ENCODE measurements at places on chromosomes 12 and 14.

GRCh38 chr12:89231686-89232085 lies 120.6 kb downstream of the DUSP6 start:
- no peak for DNase-seq

GRCh38 chr12:13435235-13435933 lies 238.9 kb downstream of the EMP1 start:
- no peak for DNase-seq

GRCh38 chr12:96302687-96303310 lies 97.4 kb downstream of the CDK17 start:
- no peak for DNase-seq

- DNase-seq = no peak
Measured at GRCh38 chr12:120065472-120065871, 51.1 kb downstream of the RAB35 start.

GRCh38 chr12:118409834-118410233 lies 33.5 kb downstream of the SUDS3 start:
- no peak for DNase-seq

DNA sequence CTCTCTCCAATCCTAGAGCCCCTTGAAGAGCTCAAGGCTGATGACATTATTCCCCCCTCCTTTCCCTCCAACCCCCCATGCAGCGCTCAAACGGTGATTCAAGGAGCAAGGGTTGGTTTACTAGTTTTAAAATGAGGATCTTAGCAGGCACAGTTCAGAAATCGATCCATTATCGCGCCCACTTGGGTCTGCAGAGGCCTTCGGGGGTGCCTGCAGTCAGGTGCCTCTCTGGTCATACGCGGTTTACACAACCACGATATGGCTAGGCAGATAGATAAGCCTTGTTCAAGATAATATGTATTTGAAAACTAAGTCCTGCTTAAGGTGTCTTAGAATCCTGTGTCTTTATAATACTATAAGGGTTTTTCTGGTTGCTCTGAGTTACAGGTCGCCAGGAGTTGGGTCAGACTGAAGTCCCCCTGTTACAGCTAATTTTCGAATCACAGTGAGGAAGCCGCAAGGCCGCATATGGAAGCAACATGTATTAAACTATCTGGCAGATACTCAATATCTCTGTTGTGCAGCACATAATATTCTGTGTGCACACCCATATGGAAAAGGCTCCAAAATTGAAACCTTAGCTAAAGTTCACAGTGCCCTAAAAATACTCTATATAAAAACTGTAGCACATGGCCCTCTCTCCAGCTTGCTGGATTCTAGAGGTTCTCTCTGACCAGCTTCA lies 10.0 kb downstream of the BHLHE41 start:
- DNase-seq = no peak

GRCh38 chr12:89058402-89058801 lies 293.9 kb downstream of the DUSP6 start:
- DNase-seq = no peak

- no peak for DNase-seq
Measured at GRCh38 chr12:130339951-130340350, 2.3 kb downstream of the PIWIL1 start.

DNA sequence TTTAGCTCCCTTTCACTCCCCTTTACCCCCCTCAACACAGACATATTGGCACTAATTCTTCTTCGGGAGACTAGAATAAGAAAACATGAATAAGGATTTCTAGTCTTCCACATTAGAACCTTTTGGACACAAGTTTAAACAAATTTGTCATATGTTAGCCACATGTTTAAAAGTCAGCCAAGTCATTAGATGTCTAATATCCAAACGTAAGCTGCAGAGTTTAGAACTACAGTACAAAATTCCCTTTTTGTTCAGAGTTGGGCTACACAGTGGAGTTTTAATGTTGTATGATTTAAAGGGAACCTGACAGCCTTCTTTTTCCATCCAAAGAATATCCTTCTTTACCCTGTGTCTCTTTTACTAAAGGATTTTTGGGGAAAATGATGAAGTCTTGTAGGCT lies 79.8 kb downstream of the PDE6H start:
- no peak for DNase-seq

GRCh38 chr14:65070471-65070976 lies 31.8 kb downstream of the MAX start:
- DNase-seq = no peak

- no peak for DNase-seq
Measured at GRCh38 chr12:123233505-123234308, 471 bp downstream of the MTRFR start.

GRCh38 chr12:39905152-39905551 lies 200.7 kb downstream of the SLC2A13 start:
- no peak for DNase-seq

GRCh38 chr14:97251491-97252155 lies 454.4 kb downstream of the VRK1 start:
- DNase-seq = no peak

- DNase-seq = peak; percentile 44
Measured at GRCh38 chr12:42296503-42297109, 29.3 kb downstream of the ZCRB1 start.

DNA sequence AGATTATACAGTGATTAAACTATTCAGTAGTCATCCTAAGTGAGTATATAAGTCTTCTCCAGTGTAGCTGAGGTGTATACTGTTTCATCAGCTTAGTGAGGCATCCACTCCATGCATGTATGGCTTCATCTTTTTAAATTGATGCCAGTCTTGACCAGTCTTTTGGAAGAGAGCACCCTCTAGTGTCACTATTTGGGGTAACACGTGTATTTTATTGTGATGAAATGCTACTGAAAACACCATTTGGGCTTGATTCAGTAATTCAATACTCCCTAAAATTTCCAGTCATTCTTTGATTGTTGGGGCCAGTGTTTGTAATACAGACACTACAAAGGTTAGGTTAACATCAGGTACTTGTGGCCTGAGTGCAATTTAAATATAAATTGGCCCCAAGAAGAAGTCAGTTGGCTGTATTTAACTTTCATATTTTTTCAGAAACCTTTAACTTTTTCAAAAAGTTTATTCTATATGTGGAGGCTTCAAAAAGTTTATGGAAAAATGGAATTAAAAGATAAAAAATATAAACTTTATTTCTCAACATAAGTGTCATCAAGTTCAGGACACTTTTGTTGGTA lies 35.3 kb downstream of the MIPOL1 start:
- DNase-seq = no peak

DNA sequence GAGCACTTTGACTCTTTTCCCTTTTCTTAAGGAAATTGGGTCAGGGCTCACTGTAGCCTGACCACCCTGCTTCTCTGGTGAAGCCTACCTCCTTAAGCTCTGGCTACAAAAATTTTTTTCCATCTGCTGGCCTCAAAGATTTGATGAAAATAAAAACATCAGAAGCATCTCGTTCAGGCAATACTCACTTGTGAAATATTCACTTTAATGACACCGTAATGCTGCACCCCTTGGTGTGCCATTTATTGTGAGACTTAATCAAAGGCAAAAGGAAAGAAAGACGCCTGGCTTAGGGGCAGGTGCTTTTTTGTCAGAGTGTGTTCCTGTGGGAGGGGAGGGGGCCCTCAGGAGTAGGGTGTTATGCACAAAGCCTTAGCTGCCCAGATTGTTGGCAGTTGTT lies 155.0 kb upstream of the TMPO start:
- no peak for DNase-seq

DNA sequence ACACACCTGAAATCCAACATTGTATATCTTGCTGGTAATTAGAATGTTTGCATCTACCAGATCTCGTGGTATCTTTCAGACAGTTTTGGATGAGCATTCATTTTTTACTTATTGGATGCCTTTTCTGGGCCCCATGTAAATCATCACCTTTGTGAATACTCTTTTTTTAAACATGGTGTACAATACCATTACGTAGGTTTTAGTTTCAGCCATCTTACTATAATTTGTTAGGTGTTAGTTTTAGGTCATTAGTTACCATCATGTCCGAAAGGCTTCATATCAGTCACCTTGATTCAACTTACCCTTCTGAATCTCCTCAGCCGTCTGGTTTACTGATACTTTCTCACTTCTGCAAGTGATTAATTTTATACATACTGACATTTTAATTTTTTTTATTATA lies 5.3 kb downstream of the EIF2S1 start:
- no peak for DNase-seq

GRCh38 chr14:65109357-65109756 lies 7.0 kb upstream of the MAX start:
- no peak for DNase-seq

DNA sequence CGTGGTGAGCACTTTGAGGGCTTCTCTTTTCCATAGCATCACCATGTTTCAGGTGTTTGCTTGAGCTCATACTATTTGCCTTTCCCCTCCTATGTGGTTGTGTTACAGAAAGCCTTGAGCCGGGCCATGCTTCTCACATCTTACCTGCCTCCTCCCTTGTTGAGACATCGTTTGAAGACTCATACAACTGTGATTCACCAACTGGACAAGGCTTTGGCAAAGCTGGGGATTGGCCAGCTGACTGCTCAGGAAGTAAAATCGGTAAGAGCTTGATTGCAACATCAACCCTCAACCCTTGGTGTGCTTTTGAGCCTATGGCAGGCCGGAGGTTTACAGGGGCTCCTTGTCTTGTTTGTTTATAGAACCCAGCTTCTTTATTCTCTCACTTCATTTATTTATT lies 8.1 kb downstream of the LETMD1 start:
- no peak for DNase-seq

GRCh38 chr12:13046964-13047363 lies 2.8 kb downstream of the FAM234B start:
- DNase-seq = no peak

- no peak for DNase-seq
Measured at GRCh38 chr12:68490476-68490875, 120.2 kb upstream of the RAP1B start.

DNA sequence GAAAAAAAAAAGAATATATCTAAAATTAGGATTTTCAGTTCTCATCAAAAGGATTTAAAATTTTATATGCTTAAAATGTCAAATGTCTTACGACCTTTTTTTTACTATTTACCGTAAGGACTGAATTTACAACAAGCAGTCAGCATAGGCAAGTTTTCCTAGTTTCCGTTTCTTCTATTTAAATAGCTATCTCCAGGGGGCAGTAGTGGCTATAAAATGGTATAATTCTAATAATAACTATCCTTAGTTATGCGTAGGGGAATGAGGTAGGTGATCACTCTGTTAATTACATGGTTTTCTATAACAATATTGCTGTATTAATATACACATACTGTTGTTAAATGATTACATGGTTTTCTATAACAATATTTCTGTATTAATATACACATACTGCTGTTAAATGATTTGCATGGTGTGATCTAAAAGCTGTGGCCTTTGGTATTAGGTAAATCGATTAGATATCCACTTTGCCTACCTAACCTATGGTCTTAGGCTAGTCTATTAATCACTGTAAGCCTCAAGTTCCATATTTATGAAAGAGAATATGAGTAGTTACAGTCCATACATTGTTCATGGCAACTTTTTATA lies 217.7 kb upstream of the PDZRN4 start:
- no peak for DNase-seq

DNA sequence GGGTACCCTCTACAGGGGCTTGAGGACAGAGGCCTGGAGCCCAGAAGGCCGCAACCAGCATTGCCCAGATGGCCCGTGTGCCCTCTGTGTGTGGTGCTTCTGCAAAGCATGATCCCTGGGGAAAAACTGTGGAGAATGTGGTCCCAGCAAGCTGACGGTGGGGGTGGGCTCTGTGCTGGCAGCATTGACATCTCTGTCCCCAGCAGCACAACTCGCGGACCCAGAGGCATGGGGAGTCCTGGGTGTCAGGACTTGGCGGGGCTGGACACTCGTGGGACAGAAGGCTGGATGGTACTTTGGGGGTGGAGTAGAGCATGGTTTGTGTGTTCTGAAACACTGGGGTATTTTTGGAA lies 4.3 kb downstream of the CLBA1 start:
- no peak for DNase-seq

GRCh38 chr12:20494851-20495250 lies 126.5 kb downstream of the PDE3A start:
- no peak for DNase-seq

GRCh38 chr14:61972711-61973110 lies 210.5 kb downstream of the SNAPC1 start:
- no peak for DNase-seq

DNA sequence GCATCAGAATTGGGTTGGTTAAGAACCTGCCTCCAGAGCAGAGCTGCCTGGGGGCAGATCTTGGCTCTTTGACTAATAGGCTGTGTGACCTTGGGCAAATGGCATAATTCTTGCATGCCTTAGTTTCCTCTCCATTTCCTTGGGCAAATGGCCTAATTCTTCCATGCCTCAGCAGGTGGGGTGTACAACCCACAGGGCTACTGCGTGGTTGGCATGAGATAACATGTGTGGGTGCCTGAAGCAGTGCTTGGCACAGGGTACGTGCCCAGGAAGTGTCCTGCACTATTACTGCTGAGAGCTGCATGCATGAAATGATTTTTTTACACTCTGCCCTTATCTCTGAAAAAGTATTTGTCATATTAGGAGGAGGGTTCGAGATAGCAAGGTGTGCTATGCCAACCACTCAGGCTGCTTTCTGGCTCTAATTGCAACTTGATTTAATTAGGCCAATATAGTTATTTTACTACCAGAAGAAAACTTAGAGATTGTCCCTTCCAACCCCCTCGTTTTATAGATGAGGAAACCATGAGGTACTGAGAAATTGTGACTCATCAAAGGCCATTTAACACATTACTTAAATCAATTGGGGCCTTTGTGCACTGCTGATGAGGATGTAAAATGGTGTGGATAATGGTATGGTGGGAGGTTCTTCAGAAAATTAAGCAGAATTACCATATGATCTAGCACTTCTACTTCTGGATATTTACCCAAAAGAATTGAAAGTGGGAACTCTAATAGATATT lies 161.6 kb upstream of the HIF1A start:
- DNase-seq = no peak

GRCh38 chr12:45223868-45224267 lies 8.0 kb downstream of the ANO6 start:
- DNase-seq = no peak

GRCh38 chr12:56087220-56087619 lies 7.3 kb downstream of the ERBB3 start:
- no peak for DNase-seq

DNA sequence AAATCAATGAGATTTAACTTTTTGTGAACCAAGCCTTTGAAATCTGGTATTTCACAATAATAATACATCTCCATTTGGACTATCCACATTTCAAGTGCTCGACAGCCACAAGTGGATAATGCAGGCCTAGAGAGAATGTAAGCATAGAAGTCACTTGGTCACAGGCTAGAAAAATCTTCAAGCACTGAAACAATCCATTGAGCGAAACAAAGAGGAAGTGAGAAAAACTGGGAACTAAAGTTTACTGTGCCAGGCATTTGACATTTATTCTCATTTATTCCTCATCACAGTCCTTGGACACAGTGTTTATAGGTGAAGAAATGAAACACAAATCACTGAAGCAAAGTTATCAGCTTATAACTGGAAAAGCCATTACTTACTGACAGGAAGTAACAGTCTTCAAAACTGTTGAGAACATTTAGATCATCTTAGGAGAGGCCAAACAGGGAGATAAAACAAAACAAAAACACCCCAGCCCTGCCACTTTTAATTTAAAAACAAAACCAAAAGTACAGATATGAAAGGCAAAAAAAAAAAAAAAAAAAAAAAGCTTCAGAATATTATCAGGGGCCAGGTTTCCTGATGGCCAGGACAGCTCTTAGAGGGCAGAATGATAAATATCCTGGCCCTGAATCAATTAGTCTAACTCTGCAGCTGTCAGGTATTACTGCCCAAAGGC lies 29.2 kb downstream of the GNS start:
- no peak for DNase-seq

- no peak for DNase-seq
Measured at GRCh38 chr14:60647081-60647836, 2.0 kb downstream of the SIX1 start.
